ENCODE measurements at places on chromosomes 12 and 14.
A peak's percentile ranks its signal among the peaks of the same experiment; 100 is the strongest.

DNA sequence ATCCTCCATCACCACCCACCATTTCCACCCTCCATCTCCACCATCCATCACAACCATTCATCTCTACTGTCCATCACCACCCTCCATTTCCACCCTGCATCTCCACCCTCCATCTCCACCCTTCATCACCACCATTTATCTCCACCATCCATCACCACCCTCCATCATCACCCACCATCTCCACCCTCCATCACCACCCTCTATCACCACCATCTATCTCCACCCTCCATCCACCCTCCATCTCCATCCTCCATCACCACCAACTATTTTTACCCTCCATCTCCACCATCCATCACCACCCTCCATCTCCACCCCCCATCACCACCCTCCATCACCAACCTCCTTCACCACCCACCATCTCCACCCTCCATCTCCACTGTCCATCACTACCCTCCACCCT, 4.7 kb upstream of the CEP170B start:
- DNase-seq, result no peak

- DNase-seq, result no peak
These were observed 56.3 kb downstream of the SLC6A15 start for GRCh38 chr12:84856156-84856900.

DNA sequence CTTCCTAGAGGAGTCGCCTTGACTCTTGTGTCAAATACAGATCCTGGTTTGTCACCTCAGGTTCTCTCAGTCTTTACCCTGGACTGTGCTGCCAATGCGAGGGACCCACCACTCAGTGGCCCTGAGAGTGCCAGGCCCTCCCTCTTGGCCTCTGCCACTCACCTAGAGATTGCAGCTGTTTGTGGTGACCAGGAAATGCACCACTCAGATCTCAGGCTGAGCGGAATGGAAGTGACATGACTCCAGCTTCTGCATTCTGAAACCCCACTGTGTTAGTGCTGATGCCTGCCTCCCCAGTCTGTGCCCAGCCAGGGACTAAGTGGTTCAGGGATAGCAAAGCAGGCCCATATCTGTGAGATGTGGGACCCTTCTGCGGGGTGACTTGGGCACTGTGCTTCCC, 27.8 kb upstream of the NEDD1 start:
- no peak for DNase-seq

DNA sequence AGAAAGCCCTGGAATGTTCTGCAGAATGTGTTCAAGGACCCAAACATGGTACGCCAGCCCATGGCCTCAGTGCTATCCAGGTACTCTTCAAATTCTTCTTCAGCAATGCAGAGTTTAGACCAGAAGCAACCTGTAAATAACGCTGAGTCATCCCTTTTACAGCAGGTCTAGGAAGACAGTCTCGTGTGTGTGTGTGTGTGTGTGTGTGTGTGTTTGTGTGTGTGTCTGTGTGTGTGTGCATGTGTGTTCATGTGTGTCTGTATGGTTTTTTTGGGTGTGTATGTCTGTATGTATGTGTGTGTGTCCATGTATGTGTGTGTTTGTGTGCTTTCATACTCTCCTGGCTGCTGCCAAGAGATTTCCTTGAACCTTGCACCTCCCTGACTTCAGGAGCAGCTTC, 60.1 kb upstream of the RFX4 start:
- DNase-seq, result no peak

DNA sequence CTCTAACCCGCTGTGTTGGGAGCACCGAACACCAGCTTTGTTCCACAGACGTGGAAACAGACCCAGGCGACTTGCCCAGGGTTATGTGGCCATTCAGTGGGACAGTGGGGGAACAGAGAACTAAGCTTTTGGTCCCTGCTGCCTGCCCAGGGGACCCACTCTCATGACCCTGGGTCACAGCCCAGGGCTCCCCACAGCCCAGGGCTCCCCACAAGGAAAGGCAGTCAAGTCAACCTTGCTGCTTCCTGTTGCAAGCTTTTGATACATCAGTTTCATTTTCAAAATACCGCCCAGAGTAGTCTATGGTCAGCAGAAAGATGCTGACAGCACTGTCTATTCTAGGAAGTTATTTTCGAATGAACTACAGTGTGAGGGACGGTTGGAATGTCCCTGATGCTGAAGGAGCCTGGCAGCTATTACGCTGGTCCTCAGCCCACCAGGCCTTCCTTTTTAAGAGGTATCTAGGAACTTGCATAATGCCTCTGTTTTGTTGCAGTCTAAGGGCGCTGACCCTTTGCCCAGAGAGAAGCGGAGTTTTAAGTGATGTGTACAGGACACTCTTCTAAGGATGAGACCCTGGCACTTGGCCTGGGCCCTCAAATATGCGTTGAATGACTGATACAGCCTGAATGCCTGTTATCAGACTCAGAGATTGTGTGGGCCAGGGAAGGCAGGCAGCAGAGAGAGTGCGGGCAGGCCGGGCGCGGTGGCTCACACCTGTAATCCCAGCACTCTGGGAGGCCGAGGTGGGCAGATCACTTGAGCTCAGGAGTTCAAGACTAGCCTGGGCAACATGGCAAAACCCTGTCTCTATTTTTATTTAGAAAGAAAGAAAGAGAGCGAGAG, 12.6 kb upstream of the TTC7B start:
- no peak for DNase-seq

- no peak for DNase-seq
These were observed 6.3 kb downstream of the SLC25A47 start for GRCh38 chr14:100329233-100330006.

DNA sequence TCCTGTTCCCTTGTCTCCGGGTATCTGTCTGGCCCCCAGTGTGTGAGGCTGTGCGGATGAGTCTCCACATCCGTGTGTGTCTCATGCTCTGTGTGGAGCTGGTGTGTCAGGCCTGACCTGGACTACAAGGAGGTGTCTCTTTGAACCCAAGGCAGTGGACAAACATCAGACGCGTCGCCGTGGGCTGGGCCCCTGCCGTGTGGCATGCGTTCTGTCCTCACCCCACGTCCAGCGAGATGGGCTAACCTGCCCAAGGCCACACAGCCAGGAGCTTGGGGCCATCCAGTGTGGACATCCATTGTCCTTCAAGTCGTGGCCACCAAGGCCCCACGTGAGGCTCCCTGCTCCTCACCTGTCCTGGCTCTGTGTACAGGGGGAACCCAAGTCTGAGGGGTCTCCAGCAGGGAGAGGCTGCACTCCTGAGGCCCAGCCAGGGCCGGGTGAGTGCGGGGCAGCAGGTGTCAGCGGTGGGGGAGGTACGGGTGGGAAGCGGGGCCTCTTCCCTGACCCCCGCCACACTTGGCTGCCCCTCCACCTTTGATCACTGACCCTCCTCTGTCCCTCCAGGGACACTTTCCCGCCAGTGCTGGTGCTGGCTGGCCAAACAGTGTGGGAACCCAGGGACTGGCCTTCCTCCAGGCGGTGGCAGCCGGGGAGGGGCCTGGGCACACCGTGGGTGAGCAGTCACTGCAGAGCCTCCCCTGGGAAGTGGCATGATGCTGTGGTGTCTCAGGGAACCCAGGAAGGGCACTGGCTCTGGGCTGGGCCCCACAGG, 48.5 kb downstream of the CYP46A1 start:
- DNase-seq, result no peak

DNA sequence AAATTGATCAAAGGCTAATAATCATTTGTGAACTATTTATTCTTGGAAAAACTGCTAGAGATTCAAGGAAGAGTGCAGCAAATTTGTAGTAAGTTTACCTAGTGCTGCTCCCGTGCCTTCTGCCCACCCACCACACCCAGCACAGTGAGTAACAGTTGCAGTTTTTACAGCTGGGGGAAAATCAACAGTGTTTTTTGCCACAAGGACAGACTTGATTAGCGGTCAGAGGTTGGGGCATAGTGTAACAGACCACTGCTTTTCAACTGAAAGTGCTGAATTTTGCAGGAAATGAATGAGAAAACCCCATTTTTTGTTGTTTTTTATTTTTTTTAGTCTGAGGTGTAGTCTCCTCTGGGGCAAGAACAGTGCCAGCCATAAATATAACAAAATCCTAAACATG, 7.5 kb upstream of the KLRK1 start:
- DNase-seq, result no peak

DNA sequence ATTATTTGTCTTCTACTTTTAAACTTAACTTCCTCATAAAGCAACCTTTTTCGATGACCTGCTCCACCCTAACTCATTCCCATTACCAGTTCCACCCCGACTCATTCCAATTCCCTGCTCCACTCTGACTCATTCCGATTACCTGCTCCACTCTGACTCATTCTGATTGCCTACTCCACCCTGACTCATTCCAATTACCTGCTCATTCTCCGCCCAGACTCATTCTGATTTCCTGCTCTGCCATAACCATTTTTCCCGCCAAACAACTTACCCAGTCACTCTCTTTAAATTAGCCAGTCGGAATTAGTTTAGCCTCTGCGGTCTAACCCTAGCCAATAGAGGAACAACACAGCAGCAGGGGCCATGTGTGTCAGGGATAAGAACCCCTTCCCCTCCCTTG, 249.1 kb downstream of the DPY19L2 start:
- no peak for DNase-seq

GRCh38 chr14:68306934-68307789, 485.7 kb downstream of the ZFP36L1 start:
- DNase-seq, result no peak

- DNase-seq, result no peak
These were observed 1097.3 kb upstream of the FLRT2 start for GRCh38 chr14:84432676-84433075.

DNA sequence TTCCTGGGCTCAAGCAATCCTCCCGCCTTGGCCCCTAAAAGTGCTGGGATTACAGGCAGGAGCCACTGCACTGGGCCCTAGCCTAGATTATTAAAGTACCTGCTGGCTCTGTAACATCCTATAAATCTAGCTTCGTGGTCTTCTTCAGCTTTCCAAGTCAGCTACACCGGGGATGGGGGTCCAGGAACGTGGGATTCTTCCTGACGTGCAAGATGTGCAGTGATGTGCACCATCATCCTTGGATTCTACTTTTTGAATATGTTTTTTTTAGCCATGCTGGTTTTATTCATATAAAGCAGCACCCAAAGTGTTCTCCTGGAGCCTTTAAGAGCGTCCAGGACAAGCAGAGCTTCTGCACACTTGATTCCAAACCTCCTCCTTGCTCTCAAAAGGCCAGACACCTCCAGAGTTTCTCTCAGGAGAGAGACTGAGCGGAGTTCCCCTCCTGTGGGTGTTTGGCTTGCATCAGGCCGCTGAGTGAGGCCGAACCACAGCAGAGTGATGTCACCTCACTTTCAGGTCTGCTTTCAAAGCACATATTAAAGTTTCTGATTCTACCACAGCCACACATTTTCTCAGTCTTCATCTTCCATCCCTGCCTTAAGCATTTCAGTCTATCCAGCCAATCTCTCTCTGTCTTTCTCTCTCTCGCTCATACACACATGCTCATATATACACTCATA, 33.4 kb downstream of the VCPKMT start:
- DNase-seq, result peak; percentile 83

DNA sequence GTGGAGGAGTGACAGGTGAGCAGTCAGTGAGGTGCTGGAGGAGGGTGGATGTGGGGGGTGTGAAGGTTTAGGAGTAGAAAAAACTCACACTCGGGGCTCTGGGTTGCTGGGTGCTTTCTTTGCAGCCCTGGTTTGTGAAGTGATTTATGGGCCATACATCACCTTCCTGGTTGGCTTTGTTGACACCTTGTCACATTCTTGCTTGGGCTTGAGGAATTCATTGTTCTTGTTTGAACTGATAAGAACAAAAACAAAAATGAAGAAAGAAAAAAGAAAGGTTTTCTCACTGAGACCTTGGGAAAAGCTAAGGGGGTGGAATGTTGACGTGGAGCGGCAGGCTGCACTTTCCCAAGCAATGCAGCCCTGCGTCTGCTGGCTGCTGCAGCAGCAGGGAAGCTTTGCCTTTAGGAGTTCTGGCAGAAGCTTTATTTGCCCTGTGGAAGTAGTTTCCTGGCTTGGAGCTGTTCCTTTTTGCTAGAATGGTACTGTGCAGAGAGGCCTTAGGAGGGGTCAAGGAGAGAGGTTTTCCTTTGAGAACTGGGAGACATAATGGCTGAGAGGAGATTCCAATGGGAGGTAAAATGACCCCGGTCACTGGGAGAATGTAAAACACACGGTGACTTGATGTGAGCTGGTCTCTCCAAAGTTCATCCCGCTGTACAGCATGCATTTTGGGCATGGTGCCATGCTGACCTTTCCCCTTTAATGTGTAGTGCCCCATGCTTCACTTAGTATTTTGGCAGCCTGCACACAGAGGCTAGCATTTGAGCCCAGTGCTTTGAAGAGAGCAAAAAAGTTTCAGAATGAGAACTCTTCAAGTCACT, 52.8 kb downstream of the HMGA2 start:
- DNase-seq, result no peak

DNA sequence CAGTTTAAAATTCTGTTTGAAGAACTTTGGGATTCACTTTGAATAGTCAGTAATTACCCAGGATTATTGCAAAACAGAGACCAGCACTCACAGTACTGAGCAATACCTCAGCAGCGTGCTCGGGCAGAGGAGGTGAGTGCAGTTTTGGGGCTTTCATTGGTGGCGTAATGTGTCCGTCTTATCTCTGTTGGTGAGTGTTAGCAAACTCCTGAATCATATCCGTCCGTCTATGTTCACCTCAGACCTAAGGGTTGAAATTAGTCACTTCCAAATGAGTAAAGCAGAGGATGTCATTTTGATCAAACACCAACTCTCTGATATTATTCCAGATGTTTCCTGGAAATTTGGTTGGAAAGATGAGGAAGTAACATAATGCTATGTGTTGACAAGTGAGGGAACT, 82.8 kb downstream of the BORCS5 start:
- DNase-seq, result peak; percentile 63

- DNase-seq, result no peak
These were observed 2.3 kb upstream of the KRT5 start for GRCh38 chr12:52522346-52523011.

DNA sequence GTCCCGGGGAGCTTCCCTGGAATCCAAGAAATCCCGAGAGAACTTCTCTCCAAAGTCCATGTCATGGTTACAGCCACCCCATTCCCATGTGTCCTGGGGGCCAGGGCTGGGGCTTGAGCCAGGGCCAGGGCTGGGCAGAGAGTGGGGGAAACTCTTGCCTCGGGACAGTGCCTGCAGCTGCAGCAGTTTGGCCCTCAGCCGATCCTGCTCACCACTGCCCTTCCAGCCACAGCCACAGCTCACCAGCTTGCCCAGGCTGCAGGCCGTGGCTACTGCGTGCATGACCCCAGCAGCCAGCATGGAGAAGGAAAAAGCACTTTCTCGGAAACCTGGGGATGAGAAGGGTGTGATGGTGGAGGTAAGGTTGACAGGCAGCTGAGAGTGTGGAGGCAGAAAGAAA, 3.5 kb downstream of the WNT10B start:
- DNase-seq, result no peak

All from activated CD4-positive, alpha-beta T cell treated with anti-CD3 and anti-CD28 coated beads for 4 hours (primary cell).